Stimulated activated CD4-positive, alpha-beta T cell treated with anti-CD3 and anti-CD28 coated beads, Interleukin-12 subunit alpha, Interleukin-12 subunit beta, amount 100 ng/mL, for 48 hours (primary cell): ENCODE measurements at places on chromosomes 3 and 15.

- no peak for DNase-seq
Measured at GRCh38 chr3:133271042-133271441, 128.8 kb upstream of the BFSP2 start.

- no peak for DNase-seq
Measured at GRCh38 chr3:28117598-28117997, 123.8 kb upstream of the CMC1 start.

- no peak for DNase-seq
Measured at GRCh38 chr3:31311559-31311958, 221.2 kb upstream of the STT3B start.

DNA sequence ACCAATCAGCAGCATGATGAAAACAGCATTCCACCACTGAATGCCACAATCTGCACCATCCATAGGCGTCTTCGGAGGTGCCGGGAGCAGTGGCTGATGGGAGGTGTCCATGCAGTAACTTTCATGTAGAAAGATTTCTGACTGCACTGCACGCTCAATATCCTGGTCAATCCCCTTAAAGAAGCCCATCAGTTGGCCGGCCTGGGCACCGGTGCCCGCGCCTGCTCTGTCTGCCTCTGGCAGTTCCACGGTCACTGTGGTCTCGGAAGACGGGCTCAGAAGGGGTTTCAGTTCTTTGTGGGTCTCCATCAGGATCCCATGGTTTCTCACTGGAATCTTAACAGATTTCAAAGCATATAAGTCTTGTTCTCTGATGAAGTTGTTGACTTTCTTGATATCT, 3.9 kb downstream of the LYSMD4 start:
- no peak for DNase-seq

GRCh38 chr15:33586786-33587697, 276.3 kb downstream of the RYR3 start:
- DNase-seq = no peak

GRCh38 chr3:70716832-70717231, 404.4 kb upstream of the MDFIC2 start:
- DNase-seq = no peak

GRCh38 chr3:10996345-10997013, 3.9 kb downstream of the SLC6A1 start:
- DNase-seq = no peak

DNA sequence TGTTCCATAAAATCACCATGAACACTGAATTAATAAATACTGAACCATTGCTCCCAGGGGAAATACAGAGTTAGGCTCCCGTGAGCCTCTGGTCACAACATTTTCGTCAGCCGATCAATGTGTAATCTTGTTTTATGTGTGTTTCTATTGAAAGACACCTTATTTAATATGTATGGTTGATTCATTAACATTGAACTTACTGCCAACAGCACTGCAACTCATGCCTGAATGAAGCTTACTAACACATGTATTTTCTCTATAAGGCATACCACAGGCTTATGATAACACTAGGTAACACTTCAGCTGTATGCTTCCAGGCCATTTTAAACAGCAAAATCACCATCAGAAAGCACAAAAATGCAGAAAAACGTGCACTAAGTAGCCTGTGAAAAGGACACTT, 9.1 kb upstream of the REC114 start:
- DNase-seq = no peak

- DNase-seq = no peak
Measured at GRCh38 chr3:39388741-39389248, 5.6 kb downstream of the SLC25A38 start.

GRCh38 chr15:95580121-95580520, 750.4 kb upstream of the NR2F2 start:
- DNase-seq = no peak

DNA sequence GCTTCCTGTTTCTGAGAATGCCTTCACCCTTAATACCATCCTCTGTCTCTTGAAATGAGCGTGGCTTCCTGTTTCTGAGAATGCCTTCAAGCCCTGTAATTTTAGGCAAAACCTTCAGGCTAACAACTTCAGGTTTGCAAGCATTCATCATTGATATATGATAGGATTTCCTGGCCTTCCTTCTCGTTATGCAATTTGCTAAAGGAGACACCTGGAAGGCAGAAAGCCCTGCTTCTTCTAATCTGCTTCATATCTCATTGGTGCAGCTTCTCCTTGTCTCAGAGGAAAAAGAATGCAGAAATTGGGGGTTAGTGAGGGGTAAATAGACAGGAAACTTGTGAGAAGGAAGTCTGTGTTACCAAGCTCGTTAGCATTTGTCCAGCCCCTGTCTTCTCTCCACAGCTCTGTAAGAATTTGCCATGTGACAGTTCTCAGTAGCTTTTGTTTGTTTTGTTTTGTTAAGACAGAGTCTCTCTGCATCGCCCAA, 7.3 kb downstream of the ARL6IP5 start:
- no peak for DNase-seq

GRCh38 chr15:57743424-57743823, 36.9 kb downstream of the POLR2M start:
- no peak for DNase-seq

- DNase-seq = no peak
Measured at GRCh38 chr3:18424213-18424728, 868 bp downstream of the SATB1 start.

DNA sequence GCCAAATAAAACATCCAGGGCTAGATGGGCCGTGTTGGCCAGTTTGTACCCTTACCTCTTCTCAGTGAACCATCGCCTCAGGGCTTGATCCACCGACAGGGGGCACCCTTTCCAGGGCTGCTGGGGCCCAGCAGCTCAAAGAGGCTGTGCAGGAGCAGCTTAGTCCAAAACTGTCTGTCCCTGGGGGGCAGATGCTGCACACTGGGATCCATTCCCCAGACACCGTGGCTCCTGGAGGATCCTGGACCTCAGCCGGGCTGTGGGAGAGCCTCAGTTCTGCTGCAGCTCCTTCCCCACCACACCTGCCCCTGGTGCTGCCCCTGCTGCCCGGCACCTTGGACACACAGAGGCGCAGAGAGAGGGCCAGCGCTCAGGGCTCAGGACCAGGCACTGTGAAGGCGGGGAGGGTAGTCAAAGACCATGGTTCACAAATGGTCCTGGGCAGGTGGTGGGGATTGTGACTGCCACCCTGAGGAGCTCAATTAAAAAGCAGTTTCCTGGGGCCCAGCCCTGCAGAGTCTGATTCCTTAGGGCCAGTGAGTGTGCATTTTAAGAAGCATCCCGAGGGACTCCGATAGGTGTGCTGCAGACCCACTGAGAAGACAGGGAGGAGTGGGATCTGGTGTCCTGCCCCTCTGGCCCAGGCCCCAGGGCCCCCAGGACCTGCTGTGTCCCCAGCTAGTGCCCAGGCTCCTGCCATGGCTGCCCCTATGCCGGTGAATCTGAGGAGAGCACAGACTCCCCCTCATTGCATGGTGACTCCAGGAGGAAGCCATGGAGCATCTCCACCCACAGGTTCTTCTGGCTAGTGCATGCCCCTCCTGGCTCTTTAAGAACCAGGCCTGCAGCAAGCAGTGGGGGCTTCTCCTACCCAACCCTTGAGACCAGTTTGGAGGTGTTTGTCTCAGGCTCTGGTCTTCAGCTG, 86.5 kb upstream of the PRR20G start:
- DNase-seq = peak; percentile 7

DNA sequence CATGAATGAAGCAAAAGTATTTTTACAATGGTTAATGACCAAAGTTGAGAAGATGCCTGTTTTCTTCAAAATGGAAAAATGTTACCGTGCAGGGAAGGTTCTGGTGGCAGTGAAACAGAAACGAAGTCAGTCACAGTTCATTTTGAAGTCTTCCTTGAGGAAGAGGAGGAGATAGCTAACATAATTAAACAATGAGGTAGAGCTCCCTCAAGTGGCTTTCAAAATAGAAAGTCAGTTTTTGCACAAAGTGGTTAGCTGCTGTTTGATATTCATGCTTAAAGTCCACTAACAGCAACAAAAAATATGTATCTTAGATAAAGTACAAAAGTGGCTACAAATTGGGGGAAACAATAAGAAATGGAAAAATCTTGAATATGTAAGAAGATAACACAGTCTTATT, 87.3 kb downstream of the TFG start:
- no peak for DNase-seq

GRCh38 chr3:45055032-45055410, 28.9 kb downstream of the CLEC3B start:
- no peak for DNase-seq

DNA sequence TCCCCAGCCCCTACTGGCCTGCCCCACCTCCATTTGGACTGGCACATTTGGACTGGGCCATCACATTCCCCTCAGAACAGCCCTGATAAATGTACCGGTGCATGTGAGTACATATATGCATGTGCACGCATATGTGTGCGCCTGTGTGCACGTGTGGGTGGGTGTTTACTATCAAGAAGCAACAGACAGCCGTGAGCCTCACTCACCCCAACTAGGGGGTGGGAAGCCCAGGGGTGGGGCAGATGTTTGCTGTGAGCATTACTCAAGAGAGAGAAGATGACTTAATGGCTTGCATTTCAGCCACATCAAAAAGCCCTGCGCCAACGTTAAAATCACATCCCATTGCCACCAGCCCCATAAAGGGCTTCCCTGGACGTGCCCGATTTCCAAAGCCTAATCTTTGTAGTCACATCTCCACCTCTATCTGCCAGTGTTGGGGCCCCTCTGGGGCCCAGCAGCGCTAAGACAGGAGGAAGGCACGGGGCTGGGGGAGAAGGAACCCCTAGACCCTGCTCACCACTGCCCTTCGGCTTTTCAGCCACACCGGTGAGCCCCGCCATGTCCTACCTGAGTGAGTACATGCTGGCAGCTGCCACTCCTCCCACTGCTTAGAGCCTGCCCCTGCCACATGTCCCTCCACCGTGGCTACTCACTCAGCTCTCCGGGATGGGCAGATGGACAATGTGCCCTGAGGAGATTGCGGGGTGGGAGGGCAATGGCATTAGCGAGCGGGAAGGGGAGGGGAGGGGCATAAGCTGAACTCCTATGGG, 10.9 kb downstream of the ITIH3 start:
- DNase-seq = no peak
